NCI-H1048 (cell line): ENCODE measurements at places on chromosomes 7 and 10.

DNA sequence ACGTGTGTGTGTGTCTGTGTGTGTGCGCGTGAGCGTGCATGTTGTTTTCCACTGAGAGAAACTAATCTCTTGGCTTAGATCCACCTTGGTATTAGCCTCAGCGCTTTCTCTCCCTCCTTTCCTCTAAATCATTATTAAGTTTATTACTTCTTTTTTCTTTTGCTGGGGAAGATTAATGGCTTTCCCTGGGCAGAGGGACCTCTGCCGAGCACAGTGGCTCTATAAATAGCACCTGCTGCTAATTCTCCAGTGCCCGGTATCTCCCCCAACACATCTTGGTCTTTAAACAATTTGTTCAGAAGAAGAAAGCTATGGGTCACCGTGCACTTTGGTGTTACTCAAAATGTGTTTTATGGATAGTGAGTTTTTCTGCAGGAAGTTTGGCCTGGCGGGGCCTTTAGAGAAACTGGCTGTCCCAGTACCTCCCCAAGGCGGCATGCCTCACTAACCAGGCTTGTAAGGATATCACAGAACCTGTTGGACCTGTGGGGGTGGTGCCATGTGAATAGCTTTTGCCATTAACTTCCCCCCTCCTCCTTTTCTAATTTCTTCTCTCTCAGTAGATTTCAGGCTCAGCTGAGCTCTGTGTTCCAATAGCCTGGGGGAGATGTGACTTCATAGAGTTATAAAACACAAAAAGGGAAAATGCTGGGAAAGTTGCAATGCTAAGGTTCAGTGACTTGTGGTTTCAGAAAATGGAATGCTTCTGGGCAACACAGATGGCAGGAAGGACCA, 70.1 kb upstream of the RAB11FIP2 start:
- DNase-seq: no peak

DNA sequence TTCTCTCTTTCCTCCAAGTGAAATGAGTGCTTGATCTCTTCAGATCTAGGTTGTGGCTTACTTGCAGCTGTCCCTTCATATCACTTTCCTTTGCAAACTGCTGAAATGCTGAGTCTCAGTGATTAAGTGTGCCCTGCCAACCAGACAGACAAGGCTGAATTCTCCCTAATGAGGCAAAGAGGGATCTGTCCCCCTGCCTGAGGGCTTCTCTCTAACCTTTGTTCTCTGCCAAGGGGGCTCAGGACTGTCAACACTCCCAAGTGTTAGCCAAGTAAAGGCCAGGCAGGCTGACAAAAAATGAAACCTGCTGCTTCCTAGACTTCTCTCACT, at the start of gene MSS51:
Gene MSS51 (minus strand): TSS at position 24 of the 330 bp plus-strand sequence. CDS start 5,277 bp downstream, outside the sequence.
- DNase-seq: no peak

GRCh38 chr10:125201108-125201524, 40.8 kb upstream of the CTBP2 start:
- no peak for DNase-seq

- no peak for DNase-seq
Observed at GRCh38 chr10:76892766-76893479, 744.7 kb downstream of the KCNMA1 start.

DNA sequence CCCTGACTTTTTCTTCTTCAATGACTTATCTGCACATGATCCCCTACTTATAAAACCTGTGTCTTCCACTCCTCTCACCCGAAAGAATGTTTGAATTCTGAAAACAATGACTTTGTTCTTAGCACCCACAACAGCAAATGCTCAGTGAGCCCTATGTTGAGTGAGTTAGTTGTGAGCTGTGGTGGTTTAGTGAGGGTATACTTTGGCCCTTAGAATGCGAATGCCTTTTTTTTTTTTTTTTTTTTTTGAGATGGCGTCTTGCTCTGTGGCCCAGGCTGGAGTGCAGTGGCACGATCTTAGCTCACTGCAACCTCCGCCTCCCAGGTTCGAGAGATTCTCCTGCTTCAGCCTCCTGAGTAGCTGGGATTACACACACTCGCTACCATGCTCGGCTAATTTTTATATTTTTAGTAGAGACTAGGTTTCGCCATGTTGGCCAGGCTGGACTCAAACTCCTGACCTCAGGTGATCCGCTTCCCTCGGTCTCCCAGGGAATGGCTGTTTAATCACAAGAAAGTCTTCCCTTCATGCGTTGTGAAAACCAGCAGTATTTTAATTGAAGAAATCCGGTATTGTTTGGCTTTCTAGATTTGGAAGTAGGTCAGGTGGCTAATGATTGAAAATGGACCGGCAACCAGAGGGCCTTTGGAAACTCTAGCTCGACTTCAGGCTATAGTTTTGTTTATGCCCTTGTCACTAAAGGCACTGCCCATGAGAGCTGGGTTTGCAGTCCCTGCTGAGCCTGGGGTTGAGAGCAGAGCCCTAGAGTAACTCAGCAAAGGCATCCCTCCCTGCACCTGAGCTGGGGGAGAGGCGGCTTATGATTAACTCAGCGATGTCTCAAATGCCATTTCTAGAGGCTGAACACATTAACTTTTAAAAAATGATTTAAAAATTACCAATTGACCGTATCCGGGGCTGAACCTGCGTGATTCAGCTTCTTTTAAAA, 41.3 kb downstream of the CUX1 start:
- no peak for DNase-seq

- DNase-seq: no peak
Observed at GRCh38 chr10:114261076-114261475, 22.0 kb downstream of the VWA2 start.

GRCh38 chr7:102439963-102440795, 6.8 kb downstream of the ORAI2 start:
- no peak for DNase-seq

DNA sequence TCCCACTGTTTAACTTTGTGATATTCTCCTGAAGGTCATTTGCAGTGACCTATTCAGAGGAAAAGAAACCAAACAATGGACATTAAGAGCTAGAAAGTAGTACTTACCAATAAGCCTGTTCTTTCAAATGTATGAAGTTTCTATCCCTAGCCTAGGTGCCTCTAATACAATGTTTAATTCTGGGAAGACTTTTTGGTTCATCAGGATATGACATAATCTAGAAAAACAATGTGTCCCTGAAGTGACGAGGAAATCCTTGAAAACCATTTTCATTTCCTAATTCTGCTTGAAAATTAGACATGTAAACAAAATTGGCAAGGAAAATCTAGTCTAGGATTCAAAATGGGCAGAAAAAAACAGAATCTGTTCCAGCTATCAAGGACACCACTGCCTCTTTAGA, 36.1 kb downstream of the ARHGAP19 start:
- DNase-seq: no peak

- DNase-seq: no peak
Observed at GRCh38 chr7:28071570-28071969, 109.0 kb downstream of the JAZF1 start.

DNA sequence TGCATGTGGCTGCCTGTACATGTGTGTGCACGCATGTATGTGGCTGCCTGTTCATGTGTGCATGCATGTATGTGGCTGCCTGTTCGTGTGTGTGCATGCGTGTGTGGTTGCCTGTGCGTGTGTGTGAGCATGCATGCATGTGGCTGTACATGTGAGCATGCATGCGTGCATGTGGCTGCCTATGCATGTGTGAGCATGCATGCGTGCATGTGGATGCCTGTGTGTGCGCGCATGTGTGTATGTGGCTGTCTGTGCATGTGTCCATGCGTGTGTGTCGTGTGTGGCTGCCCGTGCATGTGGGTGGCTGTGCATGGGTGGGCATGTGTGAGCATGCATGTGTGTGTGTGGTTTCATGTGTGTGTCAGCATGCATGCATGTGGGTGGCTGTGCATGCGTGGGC, 218.3 kb downstream of the ELFN1 start:
- DNase-seq: no peak

- DNase-seq: no peak
Observed at GRCh38 chr10:62635127-62635526, 169.4 kb upstream of the ADO start.

- DNase-seq: no peak
Observed at GRCh38 chr7:98761225-98761624, 108.6 kb downstream of the TMEM130 start.

DNA sequence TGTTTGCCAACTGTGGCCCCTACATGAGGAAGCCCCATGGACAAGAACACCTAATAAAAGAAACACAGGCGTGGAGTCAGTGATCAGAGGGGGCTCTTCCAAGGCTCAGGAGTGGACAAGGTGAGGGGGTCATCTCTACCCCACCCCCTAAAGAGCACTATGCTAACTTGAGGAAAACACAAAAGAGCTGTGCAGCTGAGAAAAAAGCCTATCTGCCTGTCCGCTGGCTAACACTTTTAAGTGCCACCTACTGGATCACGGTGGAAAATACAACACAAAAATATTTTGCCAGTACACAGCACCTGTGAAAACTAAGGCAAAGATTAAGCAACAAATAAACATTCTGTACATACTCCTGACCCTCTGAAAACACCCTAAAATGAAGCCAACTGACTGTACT, 53.1 kb upstream of the COBL start:
- DNase-seq: no peak

GRCh38 chr10:78290131-78290750, 256.6 kb downstream of the RPS24 start:
- no peak for DNase-seq

- no peak for DNase-seq
Observed at GRCh38 chr10:48652344-48652743, 32.3 kb upstream of the WDFY4 start.

DNA sequence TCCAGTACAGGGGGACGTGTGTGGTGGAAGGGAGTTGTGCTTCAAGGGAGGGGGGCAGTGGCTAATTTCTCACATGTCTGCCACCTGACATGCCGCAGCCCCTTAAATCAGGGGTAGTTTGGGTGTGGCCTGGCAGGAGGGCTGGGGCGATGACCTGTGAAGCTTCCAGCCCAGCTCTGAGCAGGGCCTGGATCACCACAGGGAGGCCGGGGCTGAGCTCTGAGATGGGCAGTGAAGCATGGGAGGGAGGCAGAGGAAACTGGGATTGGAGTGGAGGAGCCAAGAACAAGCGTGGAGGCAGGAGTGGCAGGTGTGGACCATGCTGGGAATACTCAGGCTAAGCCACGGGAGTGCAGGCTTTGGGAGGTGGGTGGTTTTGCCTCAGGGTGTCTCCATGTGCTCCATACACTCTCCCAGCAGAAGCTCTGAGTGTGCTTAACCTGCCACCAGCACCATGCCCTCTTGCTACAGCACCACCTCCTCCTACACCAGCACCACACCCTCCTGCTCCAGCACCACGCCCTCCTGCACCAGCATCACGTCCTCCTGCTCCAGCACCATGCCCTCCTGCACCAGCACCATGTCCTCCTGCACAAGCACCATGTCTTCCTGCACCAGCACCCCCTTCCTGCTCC, 99.3 kb upstream of the SHH start:
- DNase-seq: no peak

DNA sequence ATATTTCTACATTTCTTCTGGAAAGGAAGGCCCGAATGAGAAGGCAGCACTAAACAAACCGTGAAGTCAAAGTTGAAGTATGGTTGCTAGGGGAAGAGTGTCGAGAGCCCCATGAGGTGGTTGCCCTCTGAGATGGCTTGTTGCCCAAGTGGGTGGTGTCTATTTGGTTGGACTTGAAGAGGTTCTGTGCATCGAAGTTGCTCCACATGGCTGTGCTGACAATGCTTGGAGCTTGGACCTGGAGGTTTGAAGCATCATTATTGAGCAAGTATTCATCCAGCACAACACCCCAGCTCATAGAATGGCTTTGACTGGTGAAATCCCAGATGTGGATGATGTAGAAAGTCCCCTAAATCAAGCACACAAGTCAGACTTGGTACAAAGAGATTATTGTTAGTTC, 165.2 kb upstream of the CDCA7L start:
- no peak for DNase-seq

DNA sequence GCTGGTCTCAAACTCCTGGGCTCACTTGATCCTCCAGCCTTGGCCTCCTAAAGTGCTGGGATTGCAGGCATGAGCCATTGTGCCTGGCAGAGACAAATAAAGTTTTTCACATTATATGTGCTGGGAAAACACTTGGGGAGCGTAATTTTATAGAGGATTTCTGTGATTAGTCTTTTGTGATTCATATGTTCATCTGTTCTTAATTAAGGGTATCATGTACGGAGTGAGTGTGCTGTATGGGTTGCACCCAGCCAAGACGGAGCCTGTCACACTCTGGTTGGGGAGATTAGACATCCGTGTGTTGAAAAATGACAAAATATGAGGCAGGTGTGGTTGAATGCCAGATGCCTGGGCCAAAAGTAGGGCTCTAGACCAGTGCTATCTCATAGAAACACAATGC, 10.3 kb downstream of the ADRB1 start:
- DNase-seq: no peak

DNA sequence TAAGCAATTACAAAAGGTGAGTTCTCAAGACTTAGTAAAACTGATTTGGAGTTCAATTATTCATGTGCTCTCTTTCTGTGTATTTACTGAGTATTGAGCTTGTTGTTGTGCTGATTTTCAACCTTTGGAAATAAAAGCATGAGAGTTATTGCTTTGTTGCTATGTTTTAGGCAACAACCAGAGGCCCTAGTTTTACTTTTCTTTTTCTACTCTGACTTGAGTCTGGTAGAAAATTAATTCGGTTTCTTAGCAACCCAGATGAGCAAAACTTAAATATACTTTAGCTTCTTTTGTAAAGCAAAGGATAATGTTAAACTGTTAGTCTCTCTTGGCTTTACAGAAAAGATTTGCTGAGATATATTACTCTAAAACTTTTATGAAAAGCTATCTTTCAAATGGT, 66.4 kb upstream of the SCIN start:
- no peak for DNase-seq

DNA sequence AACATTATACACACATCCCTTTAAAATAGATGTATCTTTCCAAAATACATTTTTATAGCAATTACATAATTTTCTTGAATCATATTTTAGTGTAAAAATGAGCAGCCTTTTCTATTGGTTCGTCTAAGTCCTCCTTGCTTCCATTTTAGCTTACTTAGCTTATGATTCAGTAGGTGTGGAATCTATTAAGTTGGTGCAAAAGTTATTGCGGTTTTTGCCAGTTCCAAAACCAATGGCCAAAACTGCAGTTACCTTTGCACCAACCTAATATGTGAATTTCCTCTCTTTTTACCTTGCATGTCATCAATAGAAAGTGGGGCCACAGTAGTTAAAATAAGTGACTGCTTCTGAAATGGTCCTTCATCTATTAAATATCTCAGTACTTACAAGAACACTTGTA, 279.0 kb downstream of the OTUD1 start:
- no peak for DNase-seq

DNA sequence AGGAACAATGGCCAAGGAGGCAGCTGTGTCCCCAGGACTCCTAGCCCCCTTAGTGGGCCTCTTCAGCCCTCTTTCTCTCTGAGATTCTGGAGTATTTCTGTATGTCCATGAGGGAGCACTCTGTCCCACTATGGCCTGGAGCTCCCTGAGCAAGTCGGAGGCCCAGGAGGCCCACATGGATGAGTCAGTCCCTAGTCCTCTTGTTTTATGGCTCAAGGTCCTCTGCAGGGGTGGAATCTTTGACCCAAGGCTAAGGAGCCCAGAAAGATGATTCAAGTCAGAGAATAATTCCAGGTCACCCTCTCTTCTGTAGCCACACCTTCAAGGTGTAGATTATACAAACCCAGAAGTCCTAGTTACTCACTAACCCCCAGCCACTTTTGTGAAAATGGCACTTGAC, 125.6 kb downstream of the PLXNA4 start:
- no peak for DNase-seq

GRCh38 chr7:159172400-159172799, 27.7 kb upstream of the VIPR2 start:
- DNase-seq: no peak
